Mesenteric fat pad (tissue), 1 donor: ENCODE measurements at places on chromosomes 11 and 22. TPM values are rescaled to one million over a fixed set of nuclear protein-coding genes. Genes with fewer than 3 reads are reported as not detected.

DNA sequence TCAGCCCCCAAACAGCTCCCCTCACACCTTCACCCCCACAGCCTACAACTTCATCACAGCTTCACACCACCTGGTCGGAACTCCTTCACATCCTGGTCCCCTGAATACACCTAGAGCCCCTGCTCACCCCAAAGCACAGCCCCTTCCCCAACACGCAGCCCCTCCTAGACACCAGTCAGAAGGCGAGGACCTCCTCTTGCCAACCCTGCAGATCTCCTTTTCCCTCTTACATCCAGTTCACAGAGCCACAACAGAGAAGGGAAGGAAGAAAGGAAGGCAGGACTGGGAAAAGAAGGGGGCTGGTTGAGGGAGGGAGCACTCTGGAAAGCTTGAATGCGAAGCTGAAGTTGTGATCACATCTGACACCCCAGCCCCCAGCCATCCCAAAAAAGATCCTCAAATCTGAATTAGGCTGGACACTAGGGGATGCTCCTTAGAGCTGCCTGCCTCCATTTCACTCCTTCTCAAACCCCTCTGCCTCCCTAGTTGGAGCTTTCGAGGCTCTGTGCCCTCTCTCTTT, 629 bp downstream of the CCKBR start:
- no peak for DNase-seq

GRCh38 chr22:36863281-36863680, 2.5 kb downstream of the NCF4 start:
- peak; percentile 43 for DNase-seq

GRCh38 chr11:63905179-63905578, 11.8 kb downstream of the RCOR2 start:
- DNase-seq, result no peak

DNA sequence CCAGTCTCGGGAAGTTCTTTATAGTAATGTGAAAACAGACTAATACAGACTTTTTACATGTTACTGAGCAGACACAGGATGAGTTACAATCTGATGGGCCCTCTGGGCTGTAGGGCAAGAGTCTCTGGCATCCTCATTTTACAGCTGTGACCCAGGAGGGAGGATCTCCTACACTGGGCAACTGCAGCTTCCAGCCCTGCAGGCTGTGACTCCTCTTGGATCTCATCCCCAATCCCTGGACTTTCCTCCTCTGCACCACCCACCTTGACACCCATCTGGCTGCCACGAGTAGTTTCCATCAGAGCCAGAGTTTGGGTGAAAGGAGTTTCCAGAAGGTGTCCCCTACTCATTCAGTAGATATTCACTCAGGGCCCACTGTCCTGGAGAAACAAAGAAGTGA, 48.9 kb upstream of the MYEOV start:
- peak; percentile 65 for DNase-seq

DNA sequence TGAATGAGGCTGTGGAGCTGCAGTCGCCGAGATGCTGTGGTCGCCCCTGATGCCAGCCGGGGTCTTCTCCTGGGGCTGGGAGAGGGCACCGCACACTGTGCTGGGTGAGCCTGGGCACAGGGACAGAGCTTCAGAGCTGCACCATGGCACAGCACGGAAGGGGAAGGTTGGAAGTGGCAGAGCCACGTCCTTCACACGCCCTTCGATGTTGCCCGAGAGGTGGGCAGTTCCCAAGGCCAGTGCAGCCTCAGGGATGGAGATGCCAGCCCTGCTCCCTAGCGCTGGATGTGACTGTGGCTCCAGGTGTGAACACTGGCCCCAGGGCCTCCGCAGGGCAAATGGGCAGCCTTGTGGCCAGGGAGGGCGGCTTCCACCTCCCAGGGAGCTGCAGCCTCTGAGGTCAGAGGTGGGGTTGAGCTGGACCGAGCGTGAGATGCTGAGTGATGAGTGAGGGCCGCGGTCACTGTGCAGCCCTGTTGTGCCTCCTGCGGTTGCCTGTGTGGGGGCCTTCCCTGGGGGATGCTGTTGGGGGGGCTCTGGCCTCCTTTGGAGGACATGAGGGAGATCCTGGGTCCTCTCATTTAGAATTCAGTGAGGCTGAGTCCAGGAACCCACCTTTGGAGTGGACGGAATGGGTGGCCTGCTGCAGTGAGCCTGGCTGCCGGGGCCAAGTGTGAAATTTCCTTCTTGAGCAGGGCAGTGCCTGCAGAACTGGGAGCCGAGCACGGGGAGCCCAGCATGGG, 1090.0 kb downstream of the BRD1 start:
- no peak for DNase-seq

Gene PDGFD
- total RNA-seq, result 37.1 TPM

GRCh38 chr11:12163181-12163941, 53.0 kb downstream of the MICAL2 start:
- peak; percentile 85 for DNase-seq

Gene ARRB1
- total RNA-seq, result 112 TPM

Gene MS4A7
- total RNA-seq, result 188 TPM
